Midbrain (tissue), 1 donor: ENCODE measurements at places on chromosomes 2 and 18.

DNA sequence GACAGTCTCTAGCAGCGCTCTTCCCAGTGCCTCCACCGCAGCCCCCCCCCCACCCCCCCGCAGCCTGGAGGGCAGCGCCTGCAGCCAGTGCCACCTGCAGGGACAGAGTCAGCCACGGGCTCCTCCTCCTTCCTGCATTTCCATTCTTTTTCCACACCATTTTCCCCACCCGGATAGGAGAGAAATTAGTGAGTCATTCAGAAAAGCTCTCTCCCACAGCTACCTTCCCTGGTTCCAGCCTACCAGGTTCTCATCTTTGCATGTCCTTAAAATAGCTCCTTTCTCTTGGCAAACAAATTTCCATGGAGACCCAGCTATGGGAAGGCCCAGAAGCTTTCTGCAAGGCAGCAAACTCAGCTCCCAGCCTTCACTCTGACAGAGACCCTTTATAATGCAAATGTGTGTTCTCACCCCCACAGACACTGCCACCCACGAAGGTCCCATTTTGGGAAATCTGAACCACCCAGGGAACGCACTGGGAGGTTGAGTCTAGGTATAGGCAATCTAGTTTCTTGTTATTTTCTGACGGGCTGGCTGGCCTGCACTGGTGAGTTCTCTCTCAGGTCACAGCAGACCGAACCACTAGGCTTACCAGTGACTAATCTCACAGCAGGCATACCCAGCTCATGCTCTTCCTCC is 41.8 kb upstream of the ATG16L1 start:
- no peak for DNase-seq

GRCh38 chr2:116877274-116877673 is 937.2 kb upstream of the DDX18 start:
- no peak for DNase-seq

DNA sequence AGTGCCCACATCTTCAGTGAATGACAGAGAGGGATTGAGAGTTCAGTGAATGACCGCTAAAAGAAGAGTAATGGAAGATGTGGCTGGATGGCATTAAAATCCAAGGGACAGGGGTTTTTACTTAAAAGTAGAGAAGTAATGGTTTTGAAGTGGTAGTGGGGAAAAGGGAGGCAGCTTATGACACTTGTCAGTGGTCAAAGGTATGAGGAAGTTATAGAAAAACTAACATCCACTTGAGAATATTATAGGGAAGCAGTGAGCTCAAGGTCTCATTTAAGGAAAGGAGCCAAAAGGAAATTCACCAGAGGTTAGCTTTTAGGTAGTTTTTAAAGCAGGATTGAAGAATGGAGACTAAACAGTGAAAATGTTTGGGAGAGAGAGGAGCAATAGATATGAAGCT is 24.3 kb downstream of the CDK15 start:
- DNase-seq: no peak

DNA sequence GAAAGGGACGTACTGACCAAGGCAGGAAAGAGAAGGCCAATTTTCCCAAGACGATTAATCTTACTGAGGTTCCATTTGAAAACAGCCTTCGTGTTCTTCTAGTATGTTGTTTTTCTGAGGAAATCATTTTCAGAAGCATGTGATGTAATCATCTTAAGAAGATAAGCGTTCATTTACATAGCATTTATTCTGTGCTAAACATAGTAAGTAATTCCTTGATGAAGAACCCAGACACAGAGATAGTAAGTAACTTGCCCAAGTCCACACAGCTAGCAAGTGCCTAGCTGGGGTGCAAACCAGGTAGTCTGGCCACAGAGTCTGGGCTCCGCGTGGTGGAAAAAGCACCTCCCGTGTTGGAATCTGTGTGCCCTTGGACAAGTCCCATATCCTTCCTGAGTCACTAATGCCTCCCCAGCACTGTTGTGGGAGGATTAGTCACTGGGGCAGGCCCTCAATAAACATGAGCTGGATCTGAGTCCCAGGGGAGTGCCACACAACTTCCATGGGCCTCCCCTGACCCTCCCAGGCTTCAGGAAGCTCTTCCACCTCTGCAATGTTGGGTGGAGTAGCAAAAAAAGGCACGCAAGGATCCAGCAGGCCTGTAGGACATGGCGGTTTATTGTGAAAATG is 26.9 kb upstream of the ASAP2 start:
- no peak for DNase-seq

DNA sequence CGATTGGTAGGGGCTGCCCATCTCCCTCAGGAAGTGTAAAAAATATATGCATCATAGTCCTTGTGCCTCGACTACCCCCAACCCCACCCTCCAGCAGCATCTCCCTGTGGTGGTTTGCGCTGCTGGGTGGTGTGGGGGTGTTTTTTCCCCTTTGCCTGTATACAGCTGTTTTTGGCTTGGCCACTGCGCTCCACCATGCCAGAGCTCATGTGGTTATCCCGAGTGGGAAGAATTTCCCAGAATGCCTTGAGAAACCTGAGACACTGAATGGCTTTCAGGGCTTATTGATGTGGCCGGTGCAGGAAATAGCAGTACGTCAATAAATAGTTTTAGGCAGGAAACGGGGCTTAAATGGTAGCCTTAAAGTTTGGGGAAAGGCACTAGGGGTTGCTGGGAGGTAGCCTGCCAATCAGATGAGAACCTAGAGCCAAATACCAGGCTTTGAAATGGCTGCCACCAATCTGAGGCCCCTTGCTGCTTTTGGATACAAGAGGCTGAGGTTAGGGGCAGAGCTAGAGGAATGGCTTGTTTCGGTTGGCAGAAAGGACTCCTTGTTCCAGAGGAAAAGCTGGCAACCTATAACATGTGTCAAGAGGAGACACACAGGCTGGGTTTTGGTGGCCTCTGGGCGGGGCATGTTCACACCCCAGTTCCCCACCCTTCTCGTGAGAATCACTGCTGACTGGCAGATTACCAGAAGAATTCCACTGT is 144.1 kb downstream of the SMAD7 start:
- no peak for DNase-seq
